ENCODE measurements at places on chromosomes 5 and 9.

DNA sequence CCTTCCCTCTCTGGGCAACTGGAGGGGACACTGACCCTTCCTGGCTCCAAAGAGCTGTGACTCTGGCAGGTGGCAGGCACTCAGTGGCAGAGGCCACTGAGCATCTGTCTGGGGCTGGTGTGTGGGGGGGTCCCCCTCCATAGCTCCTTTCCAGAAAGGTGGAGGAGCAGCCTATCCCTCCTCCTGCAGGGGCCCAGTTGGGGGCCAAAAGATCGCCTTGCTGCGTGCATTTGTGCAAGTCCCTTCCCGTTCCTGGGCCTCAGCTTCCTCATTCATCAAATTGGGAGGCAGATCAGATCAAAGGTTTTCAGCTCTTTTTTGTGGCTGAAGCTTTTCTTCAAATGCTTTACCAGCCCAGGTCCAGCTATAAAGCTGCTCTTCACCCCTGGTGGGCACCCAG, 77.7 kb downstream of the NTNG2 start:
- no peak for DNase-seq

DNA sequence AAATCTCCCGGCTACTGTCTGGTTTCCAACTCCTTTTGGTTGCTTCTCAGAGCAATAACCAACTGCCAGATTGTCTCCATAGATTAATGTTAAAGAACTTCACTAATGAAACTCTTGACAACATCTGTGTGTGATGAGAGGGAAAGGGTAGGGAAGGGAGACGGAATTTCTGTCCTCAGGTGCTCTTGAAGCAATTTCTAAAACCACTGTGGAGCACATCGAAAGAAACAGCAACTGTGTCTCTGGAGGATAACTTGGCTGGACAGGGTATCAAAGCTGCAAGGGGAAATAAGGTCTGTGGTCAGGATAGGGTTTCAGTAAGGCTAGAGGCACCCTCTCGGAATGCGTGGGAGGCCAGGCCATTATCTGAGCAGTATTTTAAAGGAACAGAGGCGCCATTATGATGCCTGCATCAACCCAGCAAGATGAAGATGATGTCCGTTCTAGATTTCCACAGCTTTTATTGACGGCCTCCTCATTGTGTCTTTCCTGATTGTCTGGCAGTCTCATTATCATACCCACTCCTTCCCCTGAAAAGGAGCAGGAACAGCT, 76.6 kb downstream of the RORB start:
- no peak for DNase-seq

- DNase-seq: no peak
Measured at GRCh38 chr9:108759399-108759798, 96.4 kb downstream of the ACTL7B start.

GRCh38 chr9:121075251-121076036, 689 bp downstream of the CNTRL start:
- DNase-seq: no peak
